Stimulated activated CD4-positive, alpha-beta T cell treated with anti-CD3 and anti-CD28 coated beads, TNF-alpha, amount 100 ng/mL, for 48 hours (primary cell): ENCODE measurements at places on chromosomes 1 and 21.

GRCh38 chr21:44314561-44314960 is 14.7 kb downstream of the PFKL start:
- no peak for DNase-seq

GRCh38 chr21:42198929-42199867 is 19.7 kb upstream of the ABCG1 start:
- no peak for DNase-seq

GRCh38 chr1:245444147-245444828 is 289.5 kb downstream of the KIF26B start:
- no peak for DNase-seq

GRCh38 chr1:152426731-152427130 is 12.7 kb upstream of the CRNN start:
- DNase-seq, result no peak

DNA sequence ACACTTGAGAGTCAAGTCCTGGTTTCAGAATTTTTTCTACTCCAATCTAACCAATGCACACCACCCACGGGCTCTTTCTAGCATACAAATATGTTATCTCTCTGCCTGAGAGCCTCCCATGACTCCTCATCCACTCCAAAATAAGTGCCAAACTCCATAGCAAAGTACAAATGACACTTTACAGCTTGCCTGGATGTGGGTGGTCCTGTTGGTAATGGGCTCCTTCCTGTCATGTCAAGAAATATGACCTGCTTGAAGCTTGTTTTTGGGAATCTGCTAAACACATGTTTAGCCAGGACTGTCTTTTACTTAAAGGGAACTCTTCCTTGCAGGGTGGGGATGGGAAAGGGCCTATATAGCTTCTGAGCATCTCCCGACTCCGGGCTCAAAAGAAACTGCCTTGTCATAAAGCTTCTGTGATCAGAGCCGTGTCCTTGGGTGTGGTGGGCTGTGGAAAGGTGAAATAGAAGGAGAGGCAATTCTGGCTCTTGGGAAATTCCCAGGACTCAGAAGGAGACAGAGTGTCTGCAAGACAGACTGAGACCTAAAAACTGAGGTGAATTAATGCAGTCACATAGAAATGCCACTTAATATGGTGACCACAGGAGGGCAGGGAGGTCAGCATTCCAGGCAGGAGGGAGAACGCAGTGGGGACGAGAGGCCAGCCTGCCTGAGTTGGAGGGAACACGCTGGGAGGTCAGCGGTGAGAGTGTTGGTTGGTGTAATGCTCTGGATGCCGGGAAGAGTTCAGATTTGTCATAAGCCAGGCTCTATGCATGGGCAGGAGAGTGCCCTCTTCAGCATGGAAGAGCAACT is 6.1 kb upstream of the IGFN1 start:
- DNase-seq, result no peak

DNA sequence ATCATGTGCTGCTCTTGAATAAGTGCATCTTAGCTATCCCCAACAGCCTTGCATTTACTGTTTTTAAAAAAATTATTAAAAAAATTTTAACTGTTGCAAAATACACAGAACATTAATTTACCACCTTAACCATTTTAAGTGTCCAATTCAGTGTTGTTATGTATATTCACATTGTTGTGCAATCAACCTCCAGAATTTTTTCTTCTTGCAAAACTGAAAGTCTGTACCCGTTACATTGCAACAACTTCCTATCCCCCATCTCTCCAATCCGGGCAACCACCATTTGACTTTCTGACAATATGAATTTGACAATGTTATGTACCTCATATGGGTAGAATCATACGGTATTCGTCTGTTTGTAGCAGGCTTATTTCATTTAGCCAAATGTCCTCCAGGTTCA is 83.1 kb downstream of the FMN2 start:
- no peak for DNase-seq

DNA sequence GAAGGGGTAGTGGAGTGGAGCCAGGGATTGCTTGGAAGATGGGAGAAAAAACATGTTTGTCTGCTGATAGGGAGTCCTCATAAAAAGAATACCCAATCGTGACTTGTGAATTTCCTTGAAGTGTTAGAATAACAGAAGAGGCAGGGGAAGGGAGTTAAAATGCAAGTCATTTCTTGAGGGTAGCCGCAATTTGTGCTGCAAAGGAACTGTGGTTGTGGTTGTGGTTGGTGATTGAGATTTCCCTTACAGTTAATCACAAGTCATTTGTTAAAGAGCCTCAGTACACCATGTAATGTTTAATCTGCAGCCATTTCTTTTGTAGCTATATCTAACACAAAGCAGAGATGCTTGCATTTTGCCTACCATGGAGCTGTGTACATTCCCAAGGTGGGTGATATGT is 38.5 kb upstream of the EGLN1 start:
- peak; percentile 23 for DNase-seq

GRCh38 chr1:235411489-235412486 is 44.6 kb downstream of the TBCE start:
- no peak for DNase-seq

- no peak for DNase-seq
Observed at GRCh38 chr1:99950486-99950885, 19.3 kb upstream of the SLC35A3 start.

DNA sequence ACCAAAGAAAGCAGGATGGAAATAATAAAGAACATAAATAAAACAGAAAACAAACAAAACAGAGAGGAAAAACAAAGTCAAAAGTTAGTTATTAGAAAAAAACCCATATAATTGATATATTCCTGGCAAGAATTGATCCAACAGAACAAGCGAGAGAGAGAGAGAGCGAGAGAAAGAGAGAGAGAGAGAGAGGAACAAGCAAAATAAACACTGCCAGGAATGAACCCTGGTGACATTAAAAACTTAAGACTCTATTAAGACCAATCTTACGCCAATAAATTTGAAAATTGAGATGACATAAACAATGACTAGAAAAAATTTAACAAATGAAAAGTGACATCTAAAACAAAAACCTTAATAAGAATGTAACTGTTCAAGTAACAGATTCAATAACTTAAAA is 64.1 kb downstream of the COP1 start:
- DNase-seq, result no peak

GRCh38 chr1:26357121-26357602 is 3.2 kb upstream of the CRYBG2 start:
- no peak for DNase-seq

GRCh38 chr1:232011961-232012360 is 385.4 kb downstream of the DISC1 start:
- DNase-seq, result no peak

DNA sequence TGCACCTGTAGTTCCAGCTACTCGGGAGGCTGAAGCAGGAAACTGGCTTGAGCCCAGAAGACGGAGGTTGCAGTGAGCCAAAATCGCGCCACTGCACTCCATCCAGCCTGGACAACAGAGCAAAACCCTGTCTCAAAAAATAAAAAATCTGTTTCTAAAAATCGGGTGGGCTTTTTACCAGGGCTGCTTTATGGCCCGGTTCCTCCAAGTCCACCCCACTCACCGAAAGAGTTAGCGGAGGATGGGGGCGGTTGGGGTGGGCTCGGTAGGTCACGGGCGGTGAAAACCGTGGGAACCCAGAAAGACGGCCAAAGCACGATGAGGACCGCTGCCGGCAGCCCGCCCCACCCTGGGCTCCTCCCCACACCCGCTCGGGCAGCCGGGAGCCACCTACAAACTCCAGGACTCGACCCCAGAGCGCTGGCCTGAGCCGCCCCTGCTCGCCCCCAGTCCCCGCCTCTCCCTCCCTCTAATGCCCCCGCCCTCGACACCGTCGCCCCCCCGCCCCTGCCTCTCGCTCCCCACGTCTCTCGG is 846 bp upstream of the PER3 start:
- no peak for DNase-seq

DNA sequence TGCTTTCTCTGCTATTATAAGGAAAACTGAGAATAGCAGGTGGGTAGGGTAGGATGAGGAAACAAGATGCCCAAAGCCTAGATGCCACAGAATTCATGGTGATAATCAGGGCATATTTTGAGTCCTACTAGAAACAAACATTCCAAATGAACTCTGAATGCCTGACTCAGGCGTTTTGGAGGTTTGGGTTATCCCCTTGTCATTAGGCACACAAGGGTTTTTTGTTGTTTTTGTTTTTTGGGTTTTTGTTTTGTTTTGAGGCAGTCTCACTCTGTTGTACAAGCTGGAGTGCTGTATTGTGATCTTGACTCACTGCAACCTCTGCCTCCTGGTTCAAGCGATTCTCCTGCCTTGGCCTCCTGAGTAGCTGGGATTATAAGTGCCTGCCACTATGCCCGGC is 19.2 kb downstream of the SYNC start:
- DNase-seq, result no peak

DNA sequence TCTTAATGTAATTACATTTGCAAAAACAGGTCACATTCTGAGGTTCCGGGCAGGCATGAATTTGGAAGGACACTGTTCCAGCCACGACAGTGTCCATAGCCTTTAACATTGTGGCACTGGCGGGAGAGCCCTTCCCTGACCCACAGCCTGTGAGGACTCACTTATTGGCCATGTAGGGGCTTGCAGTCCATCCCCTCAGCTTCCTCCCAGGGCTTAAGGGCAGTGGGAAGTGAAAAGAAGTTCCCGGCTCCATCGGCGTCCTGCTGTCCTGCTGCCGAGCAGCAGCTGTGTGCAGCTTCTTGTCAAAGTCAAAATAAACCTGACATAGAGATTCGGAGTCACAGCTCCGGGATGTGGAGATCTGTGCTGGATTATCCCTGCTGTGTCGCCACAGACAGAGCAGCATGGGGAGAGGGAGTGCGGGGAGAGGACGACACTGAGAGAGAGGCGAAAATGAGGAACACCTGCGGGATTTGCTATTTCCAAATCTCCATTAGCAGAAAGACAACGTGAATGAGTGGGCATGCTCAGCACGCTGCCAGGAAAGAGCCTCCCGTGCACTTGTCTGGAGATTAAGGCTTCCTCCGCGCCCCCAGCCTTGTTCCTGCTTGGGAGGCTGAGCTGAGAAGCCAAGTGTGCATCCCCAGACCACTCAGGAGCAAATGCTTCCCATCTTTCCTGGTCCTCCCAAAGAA is 260.3 kb downstream of the ASTN1 start:
- DNase-seq, result no peak

DNA sequence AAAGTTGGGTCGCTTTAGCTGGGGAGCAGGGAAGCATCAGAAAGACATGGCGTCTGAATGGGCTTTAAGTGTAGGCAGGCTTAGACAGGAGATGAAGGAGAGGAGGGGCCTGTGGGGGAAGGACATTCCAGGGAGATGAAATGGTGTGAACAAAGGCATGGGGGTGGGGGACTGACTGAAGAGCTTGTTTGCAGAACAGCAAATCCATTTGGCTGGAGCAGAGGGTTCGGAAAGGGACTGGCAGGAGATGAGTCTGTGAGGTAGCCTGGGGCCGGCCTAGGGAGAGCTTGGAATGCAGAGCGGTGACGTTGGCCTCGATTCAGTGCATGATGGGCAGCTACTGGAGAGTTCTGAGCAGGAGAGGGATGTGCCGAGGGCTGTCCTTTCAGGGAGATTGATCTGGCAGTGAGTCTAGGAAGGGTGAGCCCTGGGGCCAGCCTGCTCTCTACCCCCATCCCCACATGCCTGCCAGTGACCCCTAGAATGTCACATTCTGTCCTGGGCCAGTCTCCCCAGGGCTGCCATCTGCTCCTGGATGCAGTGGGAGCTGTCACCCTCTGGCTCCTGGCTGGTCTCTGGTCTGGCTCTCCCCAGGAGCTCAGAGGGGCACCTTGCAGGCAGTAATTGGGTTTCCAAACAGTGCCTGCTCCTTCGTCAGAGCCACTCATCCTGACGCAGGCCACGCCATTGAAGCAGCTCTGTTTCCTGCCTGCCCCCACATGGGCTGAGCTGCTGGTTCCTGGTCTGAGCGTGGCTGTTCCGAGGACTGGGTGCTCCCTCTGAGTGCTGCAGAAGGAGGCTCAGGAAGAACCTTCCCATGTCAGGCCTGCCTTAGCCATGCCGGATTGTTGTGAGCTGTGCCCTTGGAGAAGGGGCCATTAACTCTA is 22.3 kb upstream of the TMEM222 start:
- DNase-seq, result no peak

DNA sequence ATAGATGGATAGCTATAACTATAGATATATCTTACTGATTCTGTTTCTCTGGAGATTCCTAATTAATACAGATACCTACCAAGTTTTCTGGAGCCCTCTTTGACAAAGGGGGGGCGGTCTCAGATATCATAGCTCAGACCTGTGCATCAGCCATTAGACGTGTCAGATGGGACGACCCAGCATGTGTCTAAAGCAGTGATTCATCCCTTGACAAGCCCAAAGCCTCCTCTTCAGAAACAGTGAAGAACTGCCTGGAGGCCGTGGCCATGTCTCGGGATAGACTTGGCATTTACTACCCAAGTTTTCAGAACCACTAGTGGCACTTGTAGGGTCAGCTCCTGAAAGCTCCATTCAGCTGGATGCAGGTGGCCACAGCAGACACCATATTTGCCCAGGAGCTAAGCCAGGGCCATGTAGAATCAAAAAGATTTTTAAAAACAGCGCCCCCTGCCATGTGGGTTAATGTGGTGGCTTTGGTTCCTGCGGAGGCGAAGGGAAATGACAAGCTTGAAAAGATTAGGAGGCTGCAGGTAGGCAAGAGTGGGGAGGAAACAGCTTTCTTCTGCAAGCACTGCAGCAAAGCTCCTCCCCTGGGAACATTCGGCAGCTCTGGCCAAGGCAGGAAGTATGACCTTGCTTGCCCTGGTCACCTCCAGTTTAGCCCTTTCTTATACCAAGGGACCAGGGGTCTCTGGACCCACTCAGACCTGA is 82.2 kb downstream of the FBXO2 start:
- DNase-seq, result no peak

GRCh38 chr1:53122201-53122885 is 20.1 kb downstream of the SLC1A7 start:
- DNase-seq, result no peak
